Suppressor macrophage (primary cell): ENCODE measurements at places on chromosomes 16 and 17.
A peak's percentile ranks its signal among the peaks of the same experiment; 100 is the strongest.

GRCh38 chr17:40517286-40517662 lies 15.9 kb upstream of the TNS4 start:
- DNase-seq, result no peak

- no peak for DNase-seq
Observed at GRCh38 chr17:2963332-2964027, 99.9 kb downstream of the OR1D5 start.

- DNase-seq, result no peak
Observed at GRCh38 chr17:81480140-81481072, 32.2 kb downstream of the ACTG1 start.

DNA sequence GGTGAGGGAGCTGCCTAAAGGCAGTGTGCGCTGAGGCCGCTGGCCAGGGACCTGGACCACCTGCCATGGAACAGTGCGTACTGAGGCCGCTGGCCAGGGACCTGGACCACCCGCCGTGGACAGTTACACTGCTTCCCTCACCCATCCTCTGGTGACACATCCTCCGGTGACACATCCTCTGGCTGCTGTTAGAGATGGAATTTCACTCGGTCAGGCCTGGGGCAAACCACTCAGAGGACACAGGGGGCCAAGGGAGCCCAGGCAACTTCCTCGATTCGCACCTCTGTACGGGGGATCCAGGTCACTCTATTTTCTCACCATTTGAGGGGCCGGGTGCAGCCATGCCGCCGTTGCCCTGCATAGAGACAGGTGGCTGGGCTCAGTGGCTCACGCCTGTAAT lies 32.4 kb upstream of the RPTOR start:
- DNase-seq, result no peak

DNA sequence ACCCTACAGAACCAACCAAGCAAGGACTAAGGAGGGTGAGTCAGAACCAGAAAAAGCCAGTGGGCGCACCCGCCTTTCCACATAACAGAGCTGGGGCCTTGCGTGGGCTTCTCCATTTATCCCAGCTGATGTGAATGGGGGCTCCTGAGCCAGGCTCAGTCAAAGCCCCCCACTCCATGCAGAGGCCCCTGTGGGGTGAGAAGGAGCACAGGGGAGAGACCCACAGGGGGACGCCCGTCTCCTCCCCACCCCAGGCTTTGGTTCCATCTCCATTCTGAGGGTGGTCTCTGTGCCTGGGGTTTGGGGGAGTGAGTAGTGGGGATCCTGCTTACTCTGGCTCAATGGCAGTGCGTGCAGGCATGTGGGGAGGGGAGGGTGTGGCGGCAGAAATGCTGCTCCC lies 210.1 kb upstream of the TNRC6C start:
- DNase-seq, result no peak

DNA sequence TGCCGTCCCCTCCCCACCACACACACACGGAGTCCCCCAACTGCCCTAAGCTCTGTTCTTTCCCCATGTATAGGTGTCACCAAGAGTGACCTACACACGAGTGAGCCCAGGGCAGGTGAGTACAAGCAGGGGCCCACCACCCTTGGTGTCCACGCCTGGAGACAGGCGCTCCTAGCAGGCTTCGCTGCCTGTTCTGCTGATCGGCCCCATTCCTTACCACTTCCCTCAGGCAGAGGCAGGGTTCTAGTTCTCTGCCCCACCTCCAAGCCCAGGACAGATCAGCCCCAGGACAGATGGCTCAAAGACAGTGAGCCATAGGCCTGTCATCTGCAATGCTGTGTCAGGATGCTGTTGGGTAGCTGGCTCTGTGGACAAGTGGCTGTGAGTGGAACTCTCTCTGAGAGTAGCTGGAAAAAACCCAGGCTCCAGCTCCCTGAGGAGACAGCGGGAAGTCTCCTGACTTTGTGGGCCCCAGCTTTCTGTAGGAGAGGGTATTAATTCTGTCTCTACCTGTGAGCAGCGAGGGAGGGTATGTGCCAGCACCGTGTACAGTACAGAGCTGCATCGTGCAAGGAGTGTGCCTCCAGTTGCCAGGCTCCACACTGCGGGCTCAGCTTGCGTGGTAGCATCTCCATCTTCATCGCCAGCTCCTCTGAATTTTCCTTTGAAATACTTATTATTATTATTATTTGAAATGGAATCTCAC lies 897 bp downstream of the TP53I13 start:
- DNase-seq, result no peak

GRCh38 chr17:78991906-78992532 lies 12.3 kb upstream of the LGALS3BP start:
- DNase-seq, result no peak

GRCh38 chr17:7988750-7989178 lies 13.7 kb upstream of the GUCY2D start:
- DNase-seq, result peak; percentile 83

- DNase-seq, result no peak
Observed at GRCh38 chr16:78225919-78226318, 126.5 kb downstream of the WWOX start.

DNA sequence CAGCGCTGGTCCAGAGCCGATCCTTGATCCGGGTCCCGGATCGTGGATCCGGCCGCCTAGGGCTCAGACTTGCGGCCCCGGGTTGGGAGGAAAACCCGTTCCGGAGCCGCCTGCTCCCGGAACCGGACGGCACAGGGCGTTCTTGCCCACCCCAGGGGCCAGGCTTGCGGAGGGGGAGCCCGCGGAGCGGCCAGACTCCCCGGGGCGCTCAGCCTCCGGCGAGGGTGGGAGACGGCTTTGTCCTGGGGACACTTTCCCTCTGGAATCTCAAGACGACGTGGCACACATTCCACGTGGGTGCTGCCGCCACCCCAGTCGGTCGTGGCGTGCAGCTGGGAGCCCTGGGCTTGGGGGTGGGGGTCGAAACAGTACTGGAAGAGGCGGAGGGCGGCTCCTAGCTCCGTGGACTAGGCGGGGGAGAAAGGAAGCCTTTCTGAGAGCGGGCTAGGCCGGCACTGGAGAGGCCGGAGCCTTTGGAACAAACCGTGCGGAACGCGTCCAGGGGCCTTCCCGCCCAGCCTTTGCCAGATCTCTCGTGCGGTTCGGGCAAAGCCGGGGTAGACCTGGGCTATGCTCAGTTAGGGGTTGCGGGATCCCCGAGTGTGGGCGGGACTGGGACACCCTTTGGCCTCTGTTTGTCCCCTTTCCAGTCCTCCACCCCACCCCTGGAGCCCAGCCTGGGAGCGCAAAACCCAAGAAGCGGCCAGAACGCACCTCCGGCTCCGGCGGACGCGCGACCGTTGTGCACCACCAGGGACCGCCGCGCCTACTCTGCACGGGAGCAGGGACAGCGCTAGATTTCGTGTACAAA lies 26.5 kb downstream of the SREBF1 start:
- no peak for DNase-seq

- no peak for DNase-seq
Observed at GRCh38 chr16:80518436-80518835, 22.4 kb upstream of the DYNLRB2 start.

GRCh38 chr17:77076124-77076830 lies 64.5 kb upstream of the SEC14L1 start:
- DNase-seq, result no peak

- DNase-seq, result no peak
Observed at GRCh38 chr17:17079336-17079735, 37.1 kb downstream of the MPRIP start.

DNA sequence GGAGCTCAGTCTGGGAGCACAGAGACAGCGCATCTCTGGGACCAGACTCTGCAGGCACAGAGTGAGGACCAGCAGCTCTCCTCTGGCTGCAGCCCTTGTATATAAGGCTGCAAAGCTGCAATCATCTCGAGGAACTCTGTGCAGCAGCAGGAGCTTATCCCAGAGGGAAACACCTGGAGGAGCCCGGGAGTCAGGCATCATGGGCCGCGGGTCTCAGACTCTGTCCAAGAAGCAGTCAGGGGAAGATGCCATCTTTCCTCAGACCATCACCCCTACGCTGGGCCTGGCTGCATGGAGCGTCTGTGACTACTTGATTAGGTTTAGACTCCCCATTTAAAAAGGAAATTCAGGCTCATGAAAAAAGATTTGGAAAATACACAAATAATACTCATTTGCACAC lies 122.0 kb downstream of the IRF8 start:
- no peak for DNase-seq

GRCh38 chr16:3618769-3619141 lies 7.3 kb upstream of the SLX4 start:
- peak; percentile 74 for DNase-seq

- no peak for DNase-seq
Observed at GRCh38 chr16:23781176-23781575, 26.4 kb downstream of the CHP2 start.

DNA sequence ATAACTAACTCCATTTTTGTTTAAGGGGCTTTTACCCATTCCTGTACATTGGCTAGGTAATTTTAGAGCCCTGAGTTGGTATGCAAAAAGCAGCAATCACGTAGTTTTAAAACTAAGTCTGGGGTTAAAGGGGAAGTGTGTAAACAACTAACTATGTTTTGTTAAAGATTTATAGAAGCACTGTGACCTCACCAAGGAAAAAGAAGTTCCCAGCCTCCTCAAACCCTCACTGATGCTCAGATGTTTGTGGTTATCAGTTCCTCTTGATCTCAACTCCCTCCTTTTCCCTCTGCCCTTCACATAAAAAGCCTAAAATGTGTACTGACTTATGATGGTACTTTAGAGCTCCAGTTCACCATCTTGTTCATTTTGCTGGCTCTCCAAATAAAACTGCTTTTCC lies 119.9 kb upstream of the IRX6 start:
- DNase-seq, result no peak

DNA sequence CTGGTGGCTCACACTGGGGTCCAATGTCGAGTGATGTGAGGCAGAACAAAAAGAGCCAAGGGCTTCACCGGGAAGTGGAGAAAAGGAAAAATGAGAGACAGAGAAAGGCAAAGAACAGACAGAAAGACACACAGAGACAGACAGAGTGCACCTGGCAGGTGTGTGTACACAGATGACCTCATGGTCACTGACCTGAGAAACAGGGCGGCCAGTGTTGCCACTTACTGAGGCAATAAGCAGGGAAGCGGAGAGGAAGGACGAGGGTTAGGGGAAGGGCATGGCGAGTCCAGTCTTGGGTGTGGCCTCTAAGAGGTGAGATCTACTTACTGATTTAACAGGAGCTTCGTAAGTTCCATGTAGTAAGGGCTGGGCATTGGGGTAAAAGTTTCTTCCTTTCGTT lies 7.5 kb downstream of the GINS2 start:
- no peak for DNase-seq

GRCh38 chr16:74439685-74440084 lies 18.4 kb upstream of the CLEC18B start:
- peak; percentile 51 for DNase-seq

- DNase-seq, result no peak
Observed at GRCh38 chr17:80667462-80668277, 123.0 kb downstream of the RPTOR start.

GRCh38 chr16:8430401-8430800 lies 159.9 kb downstream of the TMEM114 start:
- no peak for DNase-seq

DNA sequence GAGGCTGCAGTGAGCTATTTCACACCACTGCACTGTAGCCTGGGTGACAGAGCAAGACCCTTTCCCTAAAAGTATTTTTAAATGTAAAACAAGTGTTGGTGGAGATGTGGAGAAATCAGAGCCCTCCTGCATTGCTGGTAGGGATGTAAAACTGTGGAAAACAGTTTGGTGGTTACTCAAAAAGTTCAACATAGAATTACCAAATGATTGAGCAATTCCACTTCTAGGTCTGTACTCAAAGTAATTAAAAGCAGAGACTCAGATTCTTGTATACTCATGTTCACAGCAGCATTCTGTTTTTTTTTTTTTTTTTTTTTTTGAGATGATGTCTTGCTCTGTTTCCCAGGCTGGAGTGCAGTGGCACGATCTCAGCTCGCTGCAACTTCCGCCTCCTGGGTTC lies 141.8 kb downstream of the PITPNC1 start:
- DNase-seq, result no peak

DNA sequence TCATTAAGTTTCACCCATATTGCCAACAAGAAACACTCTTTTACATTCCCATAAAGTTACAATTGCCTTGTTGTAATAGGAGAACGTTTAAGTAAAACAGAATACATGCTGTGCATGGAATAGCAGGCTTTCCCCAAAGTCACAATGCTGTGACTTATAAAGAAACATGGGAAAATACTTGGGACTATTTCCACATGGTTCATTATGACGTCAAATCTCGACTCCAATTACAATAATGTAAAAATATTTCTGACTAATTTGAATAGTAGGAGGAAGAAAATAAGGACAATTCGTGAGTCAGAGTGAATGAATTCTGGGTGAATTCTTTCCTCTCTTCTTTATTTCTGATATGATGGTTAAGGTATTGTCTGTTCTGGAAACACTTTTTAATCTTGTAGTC lies 52.8 kb downstream of the CDH11 start:
- DNase-seq, result no peak

- no peak for DNase-seq
Observed at GRCh38 chr17:82536512-82537201, 17.1 kb downstream of the FOXK2 start.
